ENCODE measurements at places on chromosomes 4 and X.

GRCh38 chr4:177016541-177017141, 223.9 kb upstream of the VEGFC start:
- DNase-seq = no peak

GRCh38 chr4:172995161-172995560, 173.4 kb upstream of the GALNT7 start:
- DNase-seq = no peak

- no peak for DNase-seq
Measured at GRCh38 chr4:2583517-2583916, 47.1 kb downstream of the FAM193A start.

DNA sequence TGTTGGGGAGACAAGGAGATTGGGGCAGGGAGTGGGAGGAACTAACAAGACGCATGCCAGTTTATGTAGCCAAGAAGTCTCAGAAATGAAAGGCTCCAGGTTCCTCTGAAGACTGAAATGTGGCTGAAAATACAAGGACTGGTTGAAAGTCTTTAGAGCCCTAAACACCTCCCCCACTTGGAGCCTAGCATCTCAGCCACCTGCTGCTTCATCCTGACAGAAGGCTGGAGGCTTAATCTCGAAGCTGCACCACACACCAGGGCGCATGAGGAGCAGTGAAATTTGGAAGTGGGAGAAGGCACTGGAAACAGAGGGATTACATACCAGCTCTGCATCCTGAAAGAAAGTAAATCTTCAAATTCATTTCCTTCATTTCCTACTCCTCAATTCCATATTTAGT, 160.7 kb upstream of the FTHL17 start:
- DNase-seq = no peak

GRCh38 chr4:54550395-54551171, 107.2 kb upstream of the KIT start:
- DNase-seq = no peak

GRCh38 chrX:45031830-45032378, 158.9 kb downstream of the KDM6A start:
- DNase-seq = no peak

GRCh38 chr4:123312951-123313592, 83.5 kb upstream of the SPRY1 start:
- DNase-seq = no peak

DNA sequence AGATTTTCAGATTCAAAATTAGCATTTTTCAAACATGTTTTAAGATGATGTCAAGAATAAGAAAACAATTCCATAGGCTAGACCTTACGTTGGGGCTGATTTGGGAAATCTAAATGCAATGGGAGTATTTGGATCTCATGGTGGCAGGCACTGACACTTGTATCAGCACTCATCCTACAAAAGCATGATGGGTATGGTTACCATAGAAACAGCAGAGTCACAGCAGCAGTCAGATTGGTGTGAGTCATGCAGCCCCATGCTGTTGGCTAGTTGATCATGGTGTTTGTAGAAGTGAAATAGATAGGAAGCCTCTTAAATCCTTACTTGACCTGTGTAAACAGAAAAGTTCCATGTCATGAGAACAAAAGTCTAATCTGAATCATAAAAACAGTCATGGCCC, 1637.3 kb upstream of the PABPC4L start:
- no peak for DNase-seq

GRCh38 chr4:7854697-7855370, 84.8 kb downstream of the AFAP1 start:
- peak; percentile 36 for DNase-seq

- no peak for DNase-seq
Measured at GRCh38 chrX:120672389-120672788, 42.5 kb upstream of the C1GALT1C1 start.

GRCh38 chrX:107684956-107685385, 56.7 kb downstream of the PRPS1 start:
- DNase-seq = no peak

DNA sequence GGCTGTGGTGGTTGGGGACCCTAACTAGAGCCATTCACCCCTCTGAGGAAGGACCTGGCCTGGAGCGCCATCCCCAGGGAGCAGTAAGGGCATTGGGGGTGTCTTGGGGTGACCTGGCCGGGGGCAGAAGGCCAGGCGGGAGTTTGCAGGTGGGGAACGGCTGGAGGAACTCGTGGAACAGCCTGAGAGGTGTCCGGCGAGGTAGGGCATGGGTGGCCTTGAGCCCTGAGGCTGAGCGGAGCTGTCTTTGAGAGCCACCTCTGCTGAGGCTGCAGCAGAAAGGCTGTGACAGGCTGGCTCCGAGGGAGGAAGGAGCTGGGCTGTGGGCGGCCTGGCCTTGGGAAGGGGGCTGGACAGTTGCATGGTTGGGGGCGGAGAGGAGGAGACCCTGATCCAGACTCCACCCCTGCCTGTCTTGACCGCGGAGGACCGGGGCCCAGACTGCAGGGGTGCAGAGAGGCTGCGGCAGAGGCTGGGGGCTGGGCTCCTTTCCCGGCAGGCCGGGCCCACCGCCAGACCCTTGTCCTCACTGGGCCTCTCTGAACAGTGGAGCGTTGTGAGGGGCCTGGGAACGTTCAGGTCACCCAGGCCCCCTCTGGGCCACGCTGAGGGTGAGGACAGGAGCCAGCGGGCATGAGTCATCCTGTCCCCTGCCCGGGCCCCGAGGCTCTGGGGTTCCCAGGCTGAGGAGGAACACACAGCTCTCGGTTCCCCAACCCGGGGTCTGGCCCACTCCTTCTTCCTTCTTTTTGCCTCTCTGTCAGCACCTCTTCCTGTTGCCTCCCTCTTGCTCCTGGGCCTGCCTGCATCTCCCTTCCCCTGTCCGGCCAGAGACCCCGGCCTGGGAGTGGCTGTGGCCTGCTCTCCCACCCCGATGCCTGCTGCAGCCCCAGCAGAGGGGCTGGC, 8.1 kb downstream of the SH3BP2 start:
- no peak for DNase-seq
